Activated CD8-positive, alpha-beta T cell treated with anti-CD3 and anti-CD28 coated beads for 36 hours (primary cell): ENCODE measurements at places on chromosomes 4 and X. TPM values are rescaled to one million over a fixed set of nuclear protein-coding genes. Genes with fewer than 3 reads are reported as not detected.

- peak; percentile 52 for DNase-seq
- H3K27ac ChIP-seq, result peak overlapping the region; percentile 92
- peaks cover 24% of the 10 kb centered on the region for H3K36me3 ChIP-seq
- peaks cover 41% of the 10 kb centered on the region for H3K4me1 ChIP-seq
Observed at GRCh38 chr4:139015948-139016471, 429 bp downstream of the NOCT start.

- no peak overlapping the region for H3K4me3 ChIP-seq
- no peak overlapping the region for H3K27ac ChIP-seq
- no peak for DNase-seq
- H3K27me3 ChIP-seq, result peaks cover 24% of the 10 kb centered on the region
- peaks cover under 1% of the 10 kb centered on the region for H3K4me1 ChIP-seq
Observed at GRCh38 chr4:53586121-53586816, 5.0 kb downstream of the LNX1 start.

GRCh38 chr4:153335665-153336064 is 8.8 kb upstream of the MND1 start:
- no peak overlapping the region for H3K27ac ChIP-seq
- no peak for DNase-seq
- H3K36me3 ChIP-seq, result no peaks in the 10 kb centered on the region
- H3K4me1 ChIP-seq, result no peaks in the 10 kb centered on the region

DNA sequence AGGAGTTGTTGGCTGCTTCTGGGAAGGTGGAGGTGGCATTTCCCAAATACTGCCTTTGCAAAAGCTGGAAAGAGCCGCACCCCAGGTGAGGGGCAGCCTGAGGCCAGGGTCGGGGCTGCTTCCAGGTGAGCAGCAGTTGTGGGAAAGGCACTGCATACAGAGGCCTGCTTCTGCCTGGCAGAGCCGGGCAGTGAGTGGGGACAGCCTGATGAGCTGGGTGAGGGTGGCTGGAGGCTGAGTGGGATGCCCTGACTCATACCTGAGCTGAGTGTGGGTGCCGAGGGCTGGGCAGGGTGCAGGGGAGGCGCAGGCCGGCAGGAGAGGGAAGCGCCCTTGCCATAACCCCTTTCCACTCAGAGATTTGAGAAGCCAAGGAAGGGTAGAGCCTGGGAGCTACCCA is 6.5 kb upstream of the PSAPL1 start:
- no peak overlapping the region for H3K27ac ChIP-seq
- H3K36me3 ChIP-seq, result no peaks in the 10 kb centered on the region
- H3K4me3 ChIP-seq, result no peak overlapping the region
- H3K4me1 ChIP-seq, result no peaks in the 10 kb centered on the region
- H3K27me3 ChIP-seq, result peaks cover 11% of the 10 kb centered on the region
- DNase-seq, result no peak

DNA sequence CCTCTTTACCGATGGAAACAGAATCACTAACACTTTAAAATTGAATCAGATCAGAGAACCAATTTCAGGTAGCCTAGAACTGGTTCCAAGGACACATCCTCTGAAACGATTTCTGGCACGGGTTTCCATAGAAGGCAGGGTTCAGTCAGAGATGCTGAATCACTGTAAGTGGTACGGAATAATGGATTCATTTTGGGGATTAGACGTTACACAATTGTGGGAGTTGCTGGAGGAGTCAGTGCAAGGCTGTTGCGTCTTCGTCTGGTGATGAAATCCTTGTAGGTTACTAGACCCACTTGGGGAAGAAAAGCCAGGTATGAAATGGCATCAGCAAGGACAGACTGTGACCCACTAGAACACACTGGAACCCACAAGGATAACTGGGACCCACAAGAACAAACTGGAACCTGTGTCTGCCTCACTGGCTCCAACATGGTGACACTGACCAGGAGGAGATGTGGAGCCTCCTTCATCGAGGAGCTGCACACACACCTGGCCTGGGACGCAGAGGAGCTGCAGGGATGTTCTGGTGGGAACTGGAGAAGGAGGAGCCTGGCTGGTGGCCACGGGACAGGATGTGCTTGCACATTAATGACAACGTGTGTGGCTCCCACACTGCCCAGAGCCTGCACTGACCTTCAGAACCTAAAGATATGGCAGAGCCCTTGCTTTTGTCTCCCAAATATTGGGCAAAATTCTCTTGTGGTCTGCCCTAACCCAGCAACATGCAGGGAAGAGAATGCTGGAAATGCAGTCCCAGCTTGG is 105.1 kb downstream of the TRAPPC11 start:
- DNase-seq, result no peak
- peaks cover 13% of the 10 kb centered on the region for H3K27me3 ChIP-seq
- no peak overlapping the region for H3K4me3 ChIP-seq
- H3K27ac ChIP-seq, result no peak overlapping the region

Gene SRPX
- not detected for total RNA-seq

GRCh38 chr4:184406958-184407391 is 67.4 kb downstream of the IRF2 start:
- no peak for DNase-seq
- H3K4me1 ChIP-seq, result peaks cover 67% of the 10 kb centered on the region
- H3K27me3 ChIP-seq, result no peaks in the 10 kb centered on the region

Gene CXorf49B
- total RNA-seq, result not detected

DNA sequence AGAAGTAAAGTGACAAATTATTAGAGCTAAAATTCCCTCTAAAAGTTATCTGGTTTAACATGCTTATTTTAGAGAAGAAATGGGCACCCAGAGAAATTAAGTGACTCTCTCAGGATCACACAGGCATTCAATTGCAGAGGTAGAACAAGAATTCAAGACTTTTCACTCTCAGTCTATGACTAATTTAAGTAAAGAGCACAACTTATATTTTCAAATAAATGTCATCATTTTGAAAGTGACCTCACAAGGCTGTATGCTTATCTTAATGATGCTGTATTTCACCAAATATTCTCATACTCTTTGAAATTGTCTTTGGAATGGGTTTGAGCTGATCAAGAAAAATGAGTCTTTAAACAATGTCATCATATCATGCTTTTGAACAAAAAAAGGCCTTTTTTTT is 15.3 kb downstream of the GPR174 start:
- H3K36me3 ChIP-seq, result peaks cover 55% of the 10 kb centered on the region
- H3K4me1 ChIP-seq, result peaks cover 72% of the 10 kb centered on the region
- H3K27me3 ChIP-seq, result no peaks in the 10 kb centered on the region
- no peak for DNase-seq

DNA sequence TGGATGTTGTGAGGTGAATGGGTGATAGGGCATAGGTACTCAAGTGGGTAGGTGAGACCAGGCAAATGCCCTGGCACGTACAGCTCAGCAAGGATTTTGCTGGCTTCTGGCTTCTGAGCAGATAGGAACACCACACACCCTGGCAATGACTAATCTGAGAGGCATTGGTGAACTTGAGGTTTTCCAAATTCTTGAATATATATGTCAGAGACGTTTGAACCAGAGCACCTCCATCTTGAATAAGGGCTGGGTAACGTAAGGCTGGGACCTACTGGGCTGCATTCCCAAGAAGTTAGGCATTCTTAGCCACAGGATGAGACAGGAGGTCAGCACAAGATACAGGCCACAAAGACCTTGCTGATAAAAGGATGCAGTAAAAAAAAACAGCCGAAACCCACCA is 204.5 kb downstream of the NLGN4X start:
- DNase-seq, result no peak
- no peak overlapping the region for H3K4me3 ChIP-seq
- H3K4me1 ChIP-seq, result no peaks in the 10 kb centered on the region
- no peaks in the 10 kb centered on the region for H3K36me3 ChIP-seq
- H3K27ac ChIP-seq, result no peak overlapping the region
- H3K27me3 ChIP-seq, result peaks cover 4% of the 10 kb centered on the region

- DNase-seq, result no peak
- peaks cover 27% of the 10 kb centered on the region for H3K36me3 ChIP-seq
- H3K4me1 ChIP-seq, result peaks cover 12% of the 10 kb centered on the region
- no peak overlapping the region for H3K4me3 ChIP-seq
- H3K27ac ChIP-seq, result no peak overlapping the region
- H3K27me3 ChIP-seq, result no peaks in the 10 kb centered on the region
Observed at GRCh38 chrX:2450681-2451080, 50.1 kb downstream of the DHRSX start.

Gene TLR7
- 0.07 TPM for total RNA-seq

- H3K27me3 ChIP-seq, result peaks cover 26% of the 10 kb centered on the region
- H3K27ac ChIP-seq, result no peak overlapping the region
- no peak for DNase-seq
Observed at GRCh38 chr4:169259271-169259670, 11.5 kb downstream of the SH3RF1 start.

Gene NIPAL1
- total RNA-seq, result 1.1 TPM

- H3K4me1 ChIP-seq, result peaks cover 14% of the 10 kb centered on the region
- H3K36me3 ChIP-seq, result peaks cover 41% of the 10 kb centered on the region
- DNase-seq, result peak; percentile 92
- no peak overlapping the region for H3K4me3 ChIP-seq
- H3K27ac ChIP-seq, result no peak overlapping the region
- no peaks in the 10 kb centered on the region for H3K27me3 ChIP-seq
Observed at GRCh38 chr4:108018040-108018883, 28.6 kb downstream of the HADH start.

DNA sequence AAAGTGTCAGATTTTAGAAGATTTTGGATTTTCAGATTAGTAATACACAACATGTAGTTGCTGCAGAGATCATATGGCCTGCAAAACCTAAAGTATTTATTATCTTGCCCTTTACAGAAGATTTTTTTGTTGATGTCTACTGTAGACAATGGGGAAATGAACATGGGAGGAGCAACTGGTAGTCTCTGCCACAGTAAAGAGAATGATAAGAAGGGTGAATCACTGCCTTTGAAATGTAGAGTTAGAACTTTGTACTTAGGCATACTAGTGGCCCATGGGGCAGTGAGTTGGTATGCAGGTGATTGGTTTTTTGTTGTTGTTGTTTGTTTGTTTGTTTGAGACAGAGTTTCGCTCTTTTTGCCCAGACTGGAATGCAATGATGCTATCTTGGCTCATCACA is 50.1 kb downstream of the GAB1 start:
- no peak overlapping the region for H3K4me3 ChIP-seq
- H3K36me3 ChIP-seq, result no peaks in the 10 kb centered on the region
- no peak for DNase-seq
- peaks cover 2% of the 10 kb centered on the region for H3K27me3 ChIP-seq
- no peaks in the 10 kb centered on the region for H3K4me1 ChIP-seq

- H3K36me3 ChIP-seq, result peaks cover 28% of the 10 kb centered on the region
- H3K4me1 ChIP-seq, result peaks cover 24% of the 10 kb centered on the region
- no peak overlapping the region for H3K4me3 ChIP-seq
- DNase-seq, result no peak
Observed at GRCh38 chrX:1397001-1397400, 5.1 kb upstream of the SLC25A6 start.

- no peak overlapping the region for H3K27ac ChIP-seq
- H3K27me3 ChIP-seq, result no peaks in the 10 kb centered on the region
- peaks cover 56% of the 10 kb centered on the region for H3K4me1 ChIP-seq
- no peak overlapping the region for H3K4me3 ChIP-seq
- no peak for DNase-seq
Observed at GRCh38 chrX:63743596-63743995, 41.4 kb downstream of the ARHGEF9 start.

DNA sequence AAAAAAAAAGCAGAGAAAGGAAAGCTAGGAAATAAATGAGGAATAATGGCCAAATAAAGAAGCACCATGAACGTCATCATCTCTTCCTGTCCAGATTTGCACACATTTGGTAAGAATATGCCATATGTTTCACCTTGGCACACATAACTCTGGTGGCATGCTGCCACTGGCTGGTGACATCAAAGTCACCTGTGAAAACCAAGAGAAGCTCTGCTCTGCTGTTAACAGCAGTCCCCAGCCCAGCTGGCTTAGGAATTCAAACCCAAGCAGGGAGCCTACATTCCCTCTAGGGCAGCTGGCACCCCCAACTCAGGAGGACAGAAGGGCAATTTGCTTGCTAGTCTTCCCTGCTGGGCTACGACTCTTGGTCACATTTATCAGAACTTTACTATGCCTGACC is 77.6 kb downstream of the RASL11B start:
- peaks cover 8% of the 10 kb centered on the region for H3K36me3 ChIP-seq
- no peak for DNase-seq
- H3K27me3 ChIP-seq, result no peaks in the 10 kb centered on the region

Gene FGF5
- not detected for total RNA-seq

GRCh38 chr4:185011408-185011807 is 6.9 kb upstream of the HELT start:
- H3K27me3 ChIP-seq, result peaks cover 65% of the 10 kb centered on the region
- H3K4me1 ChIP-seq, result peaks cover 2% of the 10 kb centered on the region
- H3K4me3 ChIP-seq, result no peak overlapping the region

DNA sequence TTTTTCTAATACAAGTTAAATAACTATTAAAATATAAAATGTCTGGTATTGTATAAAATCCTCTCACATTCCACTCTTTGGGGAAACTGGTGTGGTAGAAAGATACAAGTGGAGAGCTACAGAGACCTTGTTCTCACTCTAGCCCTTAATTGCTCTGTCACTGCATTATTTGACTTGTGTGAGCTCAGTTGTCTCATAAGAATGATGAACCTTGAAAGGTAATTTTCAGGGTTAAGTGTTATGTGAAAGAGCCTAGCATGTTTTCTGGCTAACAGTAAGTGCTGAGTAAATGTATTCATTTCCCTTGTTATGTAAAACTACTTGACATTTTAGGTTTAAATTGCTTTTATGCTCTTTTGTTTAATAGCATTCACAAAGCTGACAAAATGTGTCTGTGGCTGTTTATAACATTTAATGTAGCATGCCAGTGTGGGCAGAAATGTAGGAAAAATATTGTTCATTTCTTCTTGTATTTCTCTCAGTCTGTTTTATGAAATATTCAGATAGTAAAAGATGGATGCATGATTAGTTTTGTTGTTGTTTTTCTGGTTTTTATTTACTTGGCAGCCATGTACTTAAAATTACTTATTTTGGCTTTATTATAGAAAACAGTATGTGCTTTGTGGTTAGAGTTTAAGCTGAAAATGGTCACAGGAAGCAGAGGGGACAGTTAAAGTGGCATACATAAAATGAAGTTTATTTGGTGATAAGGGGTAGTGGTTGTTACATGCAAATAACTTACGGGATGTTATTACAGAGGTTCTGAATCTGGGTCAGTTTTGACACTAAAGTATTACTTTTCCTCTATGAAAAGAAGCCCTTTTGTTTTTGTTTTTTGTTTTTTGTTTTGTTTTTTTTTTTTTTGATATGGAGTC is 29.2 kb downstream of the SLAIN2 start:
- DNase-seq, result no peak
- peaks cover 3% of the 10 kb centered on the region for H3K36me3 ChIP-seq
- no peak overlapping the region for H3K4me3 ChIP-seq
- peaks cover 35% of the 10 kb centered on the region for H3K4me1 ChIP-seq
- peak overlapping the region; percentile 50 for H3K27ac ChIP-seq
- no peaks in the 10 kb centered on the region for H3K27me3 ChIP-seq

Gene BRS3
- not detected for total RNA-seq

- no peak overlapping the region for H3K4me3 ChIP-seq
- no peak for DNase-seq
- no peaks in the 10 kb centered on the region for H3K36me3 ChIP-seq
- H3K27ac ChIP-seq, result no peak overlapping the region
- peaks cover 2% of the 10 kb centered on the region for H3K27me3 ChIP-seq
- H3K4me1 ChIP-seq, result no peaks in the 10 kb centered on the region
Observed at GRCh38 chr4:185914583-185915199, 102.7 kb upstream of the SORBS2 start.
